Right hindlimb (tissue), 1 donor: ENCODE measurements at places on chromosomes 7 and 10.

DNA sequence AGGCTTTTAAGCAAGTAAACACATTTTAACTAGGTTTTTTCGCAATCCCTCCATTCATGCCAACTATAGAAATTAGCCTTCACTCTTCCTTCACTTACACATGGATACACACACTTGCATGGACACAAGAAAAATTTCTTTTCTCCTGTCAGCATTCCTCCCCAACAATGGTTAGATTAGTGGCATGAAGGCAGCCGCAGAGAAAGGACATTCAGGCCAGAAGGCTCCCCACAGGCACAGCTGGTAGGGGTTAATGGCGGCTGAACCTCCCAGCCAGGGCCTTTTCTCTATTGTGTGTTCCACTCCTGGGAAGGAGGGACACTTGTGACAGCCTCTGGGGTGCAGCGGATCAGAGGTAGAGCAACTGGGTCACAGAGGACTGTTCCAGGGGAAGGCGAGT is 255.0 kb upstream of the SP8 start:
- DNase-seq = no peak

GRCh38 chr10:46198516-46198915 is 88.3 kb upstream of the ANTXRL start:
- no peak for DNase-seq

DNA sequence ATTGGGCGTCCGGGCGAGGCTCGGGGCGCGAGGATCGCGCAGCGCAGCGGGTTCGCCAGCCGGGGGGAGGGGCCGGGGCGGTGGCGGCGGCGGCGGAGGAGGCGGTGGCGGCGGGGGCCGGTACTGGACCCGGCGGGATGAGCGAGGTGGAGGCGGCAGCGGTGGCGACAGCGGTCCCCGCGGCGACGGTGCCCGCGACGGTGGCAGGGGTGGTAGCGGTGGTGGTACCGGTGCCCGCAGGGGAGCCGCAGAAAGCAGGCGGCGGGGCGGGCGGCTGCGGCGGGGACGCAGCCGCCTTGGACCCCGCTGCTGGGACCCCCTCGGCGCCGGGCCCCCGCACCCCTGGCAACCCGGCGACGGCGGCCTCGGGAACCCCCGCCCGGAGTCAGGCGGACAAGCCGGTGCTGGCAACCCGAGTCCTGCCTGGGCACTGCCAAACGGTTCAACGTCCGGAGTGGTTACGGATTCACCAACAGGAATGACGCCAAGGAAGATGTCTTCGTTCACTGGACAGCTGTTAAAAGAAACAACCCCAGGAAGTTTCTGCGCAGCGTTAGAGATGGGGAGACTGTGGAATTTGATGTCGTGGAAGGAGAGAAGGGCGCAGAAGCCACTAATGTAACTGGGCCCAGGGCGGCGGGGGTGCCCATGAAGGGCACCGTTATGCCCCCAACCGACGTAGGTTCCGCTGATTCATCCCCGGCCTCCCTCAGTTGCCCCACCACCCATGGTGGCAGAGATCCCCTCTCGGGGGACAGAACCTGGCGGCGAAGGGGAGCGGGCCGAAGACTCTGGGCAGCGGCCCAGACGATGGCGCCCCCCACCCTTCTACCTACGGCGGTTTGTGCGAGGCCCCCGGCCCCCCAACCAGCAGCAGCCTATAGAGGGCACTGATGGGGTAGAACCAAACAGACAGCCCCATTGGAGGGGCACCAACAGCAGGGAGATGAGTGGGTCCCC is 100.3 kb upstream of the CPXM2 start:
- DNase-seq = no peak

GRCh38 chr7:106279425-106280197 is 5.2 kb downstream of the NAMPT start:
- DNase-seq = no peak

GRCh38 chr7:83738291-83738835 is 89.4 kb upstream of the SEMA3E start:
- DNase-seq = no peak

DNA sequence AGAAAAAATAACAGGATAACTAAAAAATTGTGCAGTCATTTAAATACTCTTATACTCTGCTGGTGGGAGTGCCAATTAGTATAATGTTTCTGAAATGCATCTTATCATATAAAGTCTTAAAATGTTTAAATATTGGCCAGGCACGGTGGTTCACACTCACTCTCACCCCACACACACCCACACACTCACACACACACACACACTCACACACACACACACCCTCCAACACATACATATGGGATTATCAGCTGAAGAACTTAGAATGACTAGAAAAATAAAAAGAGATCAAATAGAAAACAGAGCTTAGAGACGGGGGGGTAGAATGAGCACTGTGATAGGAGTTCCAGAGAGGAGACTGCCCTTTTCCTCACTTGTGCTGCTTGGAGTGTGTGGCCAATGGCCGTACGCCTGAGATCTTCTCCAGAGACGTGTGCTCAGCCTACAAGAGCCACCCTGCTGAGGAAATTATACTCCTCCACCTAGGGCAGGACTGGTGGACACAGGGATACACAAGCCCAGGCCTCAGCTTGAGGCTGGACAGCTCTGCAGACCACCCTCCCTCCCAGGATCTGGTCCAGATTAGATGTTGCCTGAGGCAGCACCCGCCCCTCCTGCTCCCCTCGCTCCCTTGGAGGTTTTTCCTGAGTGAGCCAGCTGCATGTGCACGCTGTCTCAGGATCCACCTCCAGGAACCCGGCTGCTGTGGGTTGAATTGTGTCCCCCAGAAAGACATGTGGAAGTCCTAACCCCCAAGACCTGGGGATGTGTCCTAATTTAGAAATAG is 26.5 kb upstream of the PRKAG2 start:
- no peak for DNase-seq
